ENCODE measurements at places on chromosomes 5 and 9.

DNA sequence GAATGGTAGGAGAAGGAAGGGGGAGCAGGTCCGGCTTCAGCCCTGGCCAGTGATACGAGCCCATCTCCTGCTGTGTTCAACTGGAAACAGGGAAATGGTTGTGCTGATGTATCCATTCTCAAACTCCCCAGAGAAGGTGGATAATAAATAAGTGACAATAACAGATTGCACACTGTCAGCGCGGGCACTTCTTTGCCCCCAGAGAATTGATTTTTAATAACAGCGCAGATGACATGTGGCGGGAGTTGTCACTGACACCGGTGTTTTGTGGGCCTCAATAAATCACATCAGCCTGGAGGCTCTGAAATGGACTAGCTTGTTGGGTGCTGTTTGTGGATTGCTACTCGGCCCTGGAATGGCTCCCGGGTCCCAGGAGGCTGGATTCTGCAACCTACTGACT, 141.4 kb upstream of the PANK3 start:
- no peak for DNase-seq

DNA sequence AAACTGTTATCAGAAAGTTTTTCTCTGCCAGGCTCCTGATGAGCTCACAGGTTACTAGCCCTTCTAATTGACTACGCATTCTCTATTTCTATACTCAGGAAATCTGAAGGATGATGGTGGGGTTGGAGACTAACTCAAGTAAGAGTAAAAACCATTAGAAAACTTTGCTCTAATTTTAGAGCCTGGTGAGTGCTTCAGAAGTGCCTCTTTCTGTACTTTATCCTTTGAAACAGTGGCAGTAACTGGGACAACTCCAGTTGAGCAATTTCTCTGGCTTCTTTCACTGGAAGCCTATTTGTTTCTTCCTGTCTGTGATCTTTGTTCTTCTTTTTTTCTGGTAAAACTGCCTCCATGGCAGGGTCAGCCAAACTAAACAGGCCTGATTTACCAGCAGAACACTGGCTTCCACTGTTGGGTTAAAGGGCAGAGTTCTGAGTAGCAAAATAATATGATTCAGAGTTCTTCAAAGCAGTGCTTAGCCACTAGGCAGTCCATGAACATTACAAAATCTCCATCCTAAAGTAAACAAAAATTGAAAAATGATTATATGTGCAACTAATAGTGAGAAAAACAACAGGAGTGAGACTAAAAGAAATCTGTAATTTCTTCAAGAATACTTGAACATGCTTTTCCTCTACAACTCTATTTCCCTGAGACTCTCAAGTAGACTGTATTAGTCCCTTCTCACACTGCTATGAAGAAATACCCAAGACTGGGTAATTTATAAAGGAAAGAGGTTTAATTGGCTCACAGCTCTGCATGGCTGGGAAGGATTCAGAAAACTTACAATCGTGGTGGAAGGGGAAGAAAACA, 79.8 kb downstream of the MROH2B start:
- DNase-seq: no peak

DNA sequence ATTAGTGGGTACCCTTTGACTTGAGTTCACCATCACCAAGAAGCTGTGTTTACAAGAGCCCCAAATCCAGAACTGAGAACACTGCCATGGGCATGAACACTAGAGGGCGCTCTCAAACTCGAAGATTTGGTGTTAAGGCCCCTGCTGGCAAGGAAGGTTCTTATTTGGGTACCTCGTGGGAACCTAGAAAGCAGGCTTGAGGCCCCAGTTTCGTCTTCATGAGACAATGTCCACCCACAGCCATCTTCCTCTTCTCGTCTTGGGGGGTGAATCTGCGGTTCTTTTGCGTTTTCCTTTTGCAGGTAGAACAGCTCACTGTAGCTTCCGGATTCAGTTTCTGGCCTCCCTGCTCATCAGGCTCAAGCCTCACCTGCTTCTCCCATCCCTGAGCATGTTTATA, 184.0 kb downstream of the SEMA5A start:
- DNase-seq: peak; percentile 36

GRCh38 chr5:146620031-146620668, 104.2 kb upstream of the GPR151 start:
- DNase-seq: no peak

DNA sequence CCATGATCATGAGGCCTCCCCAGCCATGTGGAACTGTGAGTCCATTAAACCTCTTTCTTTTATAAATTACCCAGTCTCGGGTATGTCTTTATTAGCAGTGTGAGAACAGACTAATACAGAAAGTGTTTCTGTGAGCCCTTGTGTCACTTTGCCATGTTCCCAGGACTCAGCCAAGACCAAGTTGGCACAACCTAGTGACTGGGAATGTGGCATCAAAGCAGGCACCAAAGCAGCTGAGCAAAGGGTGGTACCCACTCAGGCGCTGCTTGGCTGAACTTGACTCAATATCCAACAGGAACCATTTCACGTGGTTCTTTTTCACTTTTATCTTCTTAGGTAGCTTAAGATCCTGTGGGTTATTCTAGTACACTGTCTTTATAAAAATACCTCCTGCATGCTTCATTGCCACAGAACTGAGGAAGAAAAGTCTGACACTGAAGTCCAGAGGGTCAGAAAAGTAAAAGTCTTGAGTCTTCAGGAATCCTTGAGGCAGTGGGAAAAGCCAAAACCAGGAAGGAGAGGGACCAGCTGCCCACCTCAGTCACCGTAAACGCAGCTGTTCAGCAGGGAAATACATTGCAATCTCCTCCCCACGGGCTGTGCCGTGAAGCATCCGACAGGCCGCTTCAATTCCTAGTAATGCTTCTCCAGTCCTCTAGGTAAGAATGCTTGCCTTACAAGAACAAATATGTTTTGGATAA, 90.5 kb upstream of the RETREG1 start:
- no peak for DNase-seq

DNA sequence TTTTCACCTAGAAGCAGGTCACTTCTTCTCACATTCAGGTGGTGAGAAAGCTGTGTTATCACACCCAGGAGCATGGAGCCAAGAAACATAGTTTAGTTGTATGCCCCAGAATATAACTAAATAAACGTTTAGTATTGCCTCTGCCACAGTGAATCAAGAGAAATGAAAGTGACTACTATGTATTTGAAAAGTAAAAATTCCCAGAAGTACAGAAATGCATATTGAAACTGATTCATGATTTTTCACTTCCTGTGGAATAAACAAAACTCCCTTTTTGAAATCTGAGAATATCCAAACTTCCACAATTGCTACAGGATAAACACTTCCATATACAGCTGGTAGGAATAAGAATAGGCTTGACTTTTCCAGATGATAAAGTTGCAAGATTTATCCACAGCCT, 15.3 kb upstream of the NINJ1 start:
- DNase-seq: no peak

- no peak for DNase-seq
Measured at GRCh38 chr9:137432687-137433348, 8.3 kb downstream of the ENTPD8 start.

GRCh38 chr5:51860532-51861018, 477.3 kb downstream of the ISL1 start:
- no peak for DNase-seq

DNA sequence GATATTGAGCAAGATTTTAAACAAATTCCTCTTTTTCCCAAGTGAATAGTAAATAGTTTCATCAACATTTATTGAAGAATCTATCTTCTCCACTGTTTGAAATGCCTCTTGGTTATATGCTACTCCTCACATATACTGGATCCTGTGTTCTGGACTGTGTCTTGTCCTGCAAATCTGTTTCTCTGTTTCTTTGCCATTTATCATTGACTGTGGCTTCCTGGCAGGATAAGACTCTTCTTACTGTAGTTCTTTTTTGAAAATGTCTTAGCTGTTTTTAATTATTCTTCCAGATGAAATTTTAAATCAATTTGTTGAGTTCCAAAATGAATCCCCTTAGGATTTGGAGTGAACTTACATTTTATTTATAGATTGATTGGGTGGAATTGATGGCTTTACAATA, 27.8 kb downstream of the RALGPS1 start:
- DNase-seq: no peak

GRCh38 chr5:107403228-107403953, 267.3 kb downstream of the EFNA5 start:
- DNase-seq: no peak

DNA sequence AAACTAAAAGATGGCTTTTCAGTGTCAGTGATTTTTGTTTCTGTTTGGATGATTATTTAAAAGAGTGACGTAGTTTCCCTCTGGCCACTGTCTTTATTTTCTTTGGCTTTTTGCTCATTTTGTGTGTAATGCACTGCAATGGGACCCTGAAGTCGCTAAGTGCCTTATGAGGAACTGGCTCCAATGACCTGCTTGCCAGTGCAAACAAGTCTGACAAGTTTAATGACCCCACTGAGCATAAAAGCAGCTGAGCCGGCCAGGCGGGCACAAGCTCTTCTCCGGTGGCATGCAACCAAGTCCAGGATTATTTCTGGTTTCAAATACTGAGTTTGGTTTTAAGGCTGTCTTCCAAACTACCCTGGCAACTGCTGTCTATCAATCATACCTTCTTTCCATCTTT, 15.6 kb upstream of the GNA14 start:
- no peak for DNase-seq

Data from activated T-cell treated with anti-CD3 and anti-CD28 coated beads, Interleukin-2, amount 50 U/mL, for 48 hours (primary cell).